ENCODE measurements at places on chromosomes 5 and 9.

DNA sequence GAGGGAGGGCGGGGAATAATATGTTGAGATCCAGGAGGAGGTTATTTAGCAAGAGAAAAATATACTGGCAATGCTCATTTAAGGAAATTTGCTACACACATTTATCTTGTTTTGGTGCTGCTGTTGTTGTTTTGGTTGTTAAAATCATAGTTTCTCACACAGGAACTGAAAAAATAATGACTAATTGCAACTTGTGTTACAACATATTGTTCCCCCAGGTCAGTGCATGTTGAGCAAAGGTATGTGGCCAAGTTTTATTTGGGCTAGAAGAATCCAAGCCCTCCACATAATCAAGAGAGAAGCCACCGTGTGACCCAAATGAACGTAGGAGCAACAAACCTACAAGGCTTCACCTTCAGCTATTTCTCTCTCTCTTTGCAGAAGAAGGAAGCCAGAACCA lies 220.3 kb upstream of the DAPK1 start:
- DNase-seq, result no peak

- DNase-seq, result no peak
These were observed 279.4 kb downstream of the CWC27 start for GRCh38 chr5:65047948-65048690.

DNA sequence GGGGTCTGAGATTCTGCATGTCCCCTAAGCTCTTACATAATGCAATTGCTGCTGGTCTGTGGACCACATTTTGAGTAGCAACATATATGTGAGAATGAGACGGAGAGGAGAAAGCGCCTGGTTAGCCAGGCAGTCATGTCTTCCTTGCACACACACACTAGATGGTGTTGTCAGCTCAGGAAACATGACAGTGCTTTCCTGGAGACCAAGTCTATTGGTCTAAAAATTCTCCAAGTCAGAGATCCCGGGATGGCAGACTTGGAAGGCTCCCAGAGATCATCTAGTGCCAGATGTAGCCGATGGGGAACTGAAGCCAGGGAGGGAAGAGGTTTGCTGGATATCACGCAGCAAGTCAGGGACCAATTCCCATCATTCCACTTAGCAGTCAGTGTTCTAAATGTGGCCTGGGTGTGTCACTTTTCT lies 53.4 kb downstream of the GALNT12 start:
- DNase-seq, result no peak

DNA sequence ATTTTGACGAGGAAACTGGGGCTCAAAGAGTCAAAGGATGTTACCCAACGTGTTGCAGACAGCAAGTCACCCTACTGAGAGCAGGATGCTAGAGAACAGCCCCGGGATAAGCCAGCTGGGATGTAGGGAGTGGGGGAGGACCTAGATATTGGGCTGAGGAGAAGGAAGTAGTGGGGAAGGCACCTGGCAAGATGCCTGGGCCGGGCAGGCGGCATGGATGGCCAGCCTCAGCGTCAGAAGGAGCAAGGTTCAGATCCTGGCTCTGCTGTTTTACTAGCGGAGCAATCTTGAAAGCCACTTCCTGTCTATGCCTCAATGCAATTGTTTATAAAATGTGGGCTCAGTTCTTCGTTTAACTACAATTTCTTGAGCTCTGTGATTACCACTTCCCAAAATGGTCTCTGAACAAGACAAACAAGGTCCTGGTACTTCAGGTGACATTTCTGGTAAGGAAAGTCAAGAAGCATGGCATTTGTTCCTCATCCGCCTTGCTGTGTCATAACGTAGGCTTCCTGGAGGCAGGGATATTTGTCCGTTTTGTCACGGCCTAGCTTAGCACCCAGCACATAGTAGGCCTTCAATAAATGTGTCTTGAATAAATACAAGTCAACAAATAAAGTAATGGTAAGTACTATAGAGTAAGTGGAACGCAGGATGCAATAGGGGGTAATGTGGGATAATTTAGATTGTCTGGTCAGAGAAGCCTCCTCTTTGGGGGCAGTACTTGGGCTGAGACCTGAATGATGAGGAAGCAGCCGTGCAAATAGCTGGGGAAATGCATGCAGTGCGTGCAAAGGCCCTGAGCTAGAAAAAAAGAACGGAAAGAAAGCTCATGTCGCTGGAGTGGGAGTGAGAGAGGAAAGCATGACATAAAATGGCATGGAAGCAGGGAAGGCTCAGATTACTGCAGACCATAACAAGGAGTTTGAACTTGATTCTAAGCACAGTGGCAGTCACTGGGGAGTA lies 70.5 kb downstream of the SMIM23 start:
- no peak for DNase-seq

DNA sequence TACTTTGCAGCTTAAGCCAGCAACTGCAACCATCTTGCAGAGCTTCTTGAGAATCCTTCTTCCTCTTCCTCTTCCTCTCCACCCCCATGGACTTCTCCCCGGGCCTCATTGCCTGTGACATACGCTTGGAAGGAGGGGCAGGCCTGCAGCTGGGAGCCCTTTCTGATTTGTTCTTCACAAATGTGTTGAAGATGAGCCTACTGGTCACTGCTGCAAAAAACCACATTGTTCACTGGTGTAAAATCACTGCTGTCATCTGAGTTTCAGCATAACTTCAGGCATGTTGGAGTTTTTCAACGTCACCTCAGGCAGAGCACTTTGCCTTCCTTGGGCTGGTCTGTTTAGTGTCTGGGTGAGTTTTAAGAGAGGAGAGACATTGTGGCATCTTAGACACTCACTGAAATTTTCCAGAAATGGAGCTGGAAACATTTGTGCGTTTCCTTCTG lies 7.9 kb downstream of the TJP2 start:
- DNase-seq, result no peak

GRCh38 chr9:128558431-128559310 lies 6.3 kb downstream of the SPTAN1 start:
- DNase-seq, result peak; percentile 58

DNA sequence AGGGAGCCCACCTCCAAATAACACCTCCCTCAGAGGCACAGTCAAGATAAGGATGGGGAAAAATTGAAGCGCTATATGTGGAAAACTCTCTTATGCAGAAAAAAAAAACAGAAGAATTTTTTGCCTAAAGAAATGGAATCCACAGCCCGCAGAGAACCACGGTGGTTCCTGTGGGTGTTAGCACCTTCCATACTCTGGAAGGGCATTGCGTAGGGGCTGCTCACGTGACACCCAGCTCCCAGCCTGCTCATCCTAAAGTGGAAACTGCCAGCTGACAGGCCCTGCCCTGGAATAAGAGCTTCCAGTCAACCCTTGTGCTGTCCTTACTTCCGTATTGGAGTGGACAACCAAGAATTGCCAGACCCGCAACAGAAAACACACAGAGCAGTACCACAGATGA lies 142.5 kb downstream of the FSTL4 start:
- DNase-seq, result no peak

DNA sequence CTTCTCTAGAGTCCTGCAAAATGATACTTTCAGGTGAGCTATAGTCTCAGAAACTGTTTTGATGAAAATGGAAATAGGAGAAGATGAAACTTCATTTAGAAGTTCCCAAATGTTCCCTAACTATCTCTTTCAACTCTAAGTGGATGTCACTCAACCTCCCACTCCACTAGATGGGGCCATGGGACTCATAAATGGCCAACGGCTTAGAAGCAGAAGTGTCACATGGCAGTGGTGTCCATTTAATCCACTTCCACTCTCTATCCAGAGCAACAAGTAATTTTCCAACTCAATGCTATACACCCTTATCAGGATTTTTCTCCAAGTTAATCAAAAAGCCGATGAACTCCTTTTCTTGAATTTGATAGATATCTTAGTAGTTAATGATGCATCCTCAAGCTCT lies 295.7 kb downstream of the EDIL3 start:
- no peak for DNase-seq

GRCh38 chr9:127035948-127036347 lies 86.5 kb downstream of the ANGPTL2 start:
- DNase-seq, result no peak

GRCh38 chr5:111668477-111669414 lies 88.2 kb downstream of the NREP start:
- no peak for DNase-seq

DNA sequence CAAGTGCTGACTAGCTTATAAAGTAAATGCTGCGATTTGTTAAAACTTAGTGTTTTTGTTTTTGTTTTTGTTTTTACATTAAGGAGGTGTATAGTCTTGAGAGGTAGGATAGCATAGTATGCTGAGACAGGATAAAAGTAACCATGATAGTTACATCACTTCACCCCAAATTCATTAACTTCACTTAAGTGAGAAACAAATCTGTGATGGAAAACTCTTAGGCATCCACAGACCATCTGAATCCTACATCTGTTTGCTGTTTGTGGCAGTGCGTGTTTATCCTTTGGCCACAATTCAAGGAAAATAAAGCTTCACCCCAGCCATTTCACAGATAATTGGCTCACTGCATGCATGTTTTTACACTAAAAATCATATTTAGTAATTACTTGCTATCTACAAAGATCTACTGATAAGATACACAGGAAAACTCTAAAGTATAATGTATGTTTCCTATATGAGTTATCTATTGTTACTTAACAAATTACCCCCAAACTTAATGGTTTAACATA lies 82.0 kb downstream of the ZNF622 start:
- DNase-seq, result no peak
